ENCODE measurements at places on chromosomes 7 and 10.

DNA sequence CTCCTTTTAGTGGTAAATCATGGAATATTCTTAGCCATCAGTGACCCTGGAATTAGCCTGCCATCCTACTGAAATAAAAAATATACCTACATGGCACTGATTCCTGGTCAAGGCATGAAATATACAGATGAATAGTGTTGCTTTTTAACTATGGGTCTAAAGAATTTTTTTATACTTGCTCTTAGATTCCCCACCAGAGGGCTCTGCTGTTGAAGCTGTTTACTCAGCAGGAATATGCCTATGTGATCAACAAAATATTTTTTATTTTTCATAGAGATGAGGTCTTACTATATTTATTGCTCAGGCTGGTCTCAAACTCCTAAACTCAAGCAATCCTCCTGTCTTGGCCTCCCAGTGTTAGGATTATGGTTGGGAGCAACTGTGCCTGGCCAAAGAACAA, 13.5 kb downstream of the ZC3HC1 start:
- DNase-seq: peak; percentile 23

GRCh38 chr7:36894190-36894589, 169.9 kb upstream of the AOAH start:
- DNase-seq: no peak

GRCh38 chr10:36603688-36604087, 521.7 kb upstream of the ANKRD30A start:
- DNase-seq: no peak

DNA sequence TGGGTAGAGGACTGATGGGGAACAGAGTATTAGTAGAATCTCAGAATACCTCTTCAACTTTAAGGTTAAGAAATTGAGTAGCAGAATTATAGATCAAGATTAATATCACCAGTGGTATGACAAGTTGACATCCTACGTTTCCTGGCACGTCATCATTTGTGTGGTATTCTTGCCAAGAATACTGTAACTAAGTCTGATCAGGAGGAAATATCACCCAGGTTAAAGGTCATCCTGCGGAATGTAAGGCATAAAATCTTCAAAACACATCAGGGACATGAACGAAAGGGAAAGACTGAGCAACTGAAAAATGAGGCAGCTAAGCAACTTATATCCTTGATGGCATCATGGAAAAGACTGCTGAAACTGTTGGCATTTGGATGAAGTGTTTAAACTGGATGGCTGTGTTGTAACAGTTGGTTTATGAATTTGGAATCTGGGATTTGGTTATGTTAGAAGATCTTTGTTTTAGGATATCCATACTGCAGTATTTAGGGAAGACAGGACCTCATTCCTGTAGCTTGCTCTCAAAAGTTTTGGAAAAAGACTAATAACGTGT, 86.1 kb downstream of the TRIM24 start:
- no peak for DNase-seq

DNA sequence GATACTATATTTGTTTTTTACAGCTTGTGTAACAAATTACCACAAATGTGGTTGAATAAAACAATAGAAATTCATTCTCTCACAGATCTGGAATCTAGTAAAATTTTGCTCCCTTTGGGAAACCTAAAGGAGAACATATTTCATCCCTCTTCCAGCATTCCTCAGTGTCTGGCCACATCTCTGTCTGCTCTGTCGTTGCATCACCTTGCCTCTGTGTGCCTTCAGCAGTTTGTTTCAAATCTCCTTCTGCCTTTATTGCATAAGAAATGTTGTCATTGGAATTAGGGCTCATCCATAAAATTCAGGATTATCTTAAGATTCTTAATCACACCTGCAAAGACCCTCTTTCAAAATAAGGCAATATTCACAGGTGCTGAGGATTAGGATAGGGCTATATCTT, 14.5 kb downstream of the OR2A14 start:
- DNase-seq: no peak

Measured in M059J (cell line).